ENCODE measurements at places on chromosomes 13 and 19. TPM values are rescaled to one million over a fixed set of nuclear protein-coding genes. Genes with fewer than 3 reads are reported as not detected.

DNA sequence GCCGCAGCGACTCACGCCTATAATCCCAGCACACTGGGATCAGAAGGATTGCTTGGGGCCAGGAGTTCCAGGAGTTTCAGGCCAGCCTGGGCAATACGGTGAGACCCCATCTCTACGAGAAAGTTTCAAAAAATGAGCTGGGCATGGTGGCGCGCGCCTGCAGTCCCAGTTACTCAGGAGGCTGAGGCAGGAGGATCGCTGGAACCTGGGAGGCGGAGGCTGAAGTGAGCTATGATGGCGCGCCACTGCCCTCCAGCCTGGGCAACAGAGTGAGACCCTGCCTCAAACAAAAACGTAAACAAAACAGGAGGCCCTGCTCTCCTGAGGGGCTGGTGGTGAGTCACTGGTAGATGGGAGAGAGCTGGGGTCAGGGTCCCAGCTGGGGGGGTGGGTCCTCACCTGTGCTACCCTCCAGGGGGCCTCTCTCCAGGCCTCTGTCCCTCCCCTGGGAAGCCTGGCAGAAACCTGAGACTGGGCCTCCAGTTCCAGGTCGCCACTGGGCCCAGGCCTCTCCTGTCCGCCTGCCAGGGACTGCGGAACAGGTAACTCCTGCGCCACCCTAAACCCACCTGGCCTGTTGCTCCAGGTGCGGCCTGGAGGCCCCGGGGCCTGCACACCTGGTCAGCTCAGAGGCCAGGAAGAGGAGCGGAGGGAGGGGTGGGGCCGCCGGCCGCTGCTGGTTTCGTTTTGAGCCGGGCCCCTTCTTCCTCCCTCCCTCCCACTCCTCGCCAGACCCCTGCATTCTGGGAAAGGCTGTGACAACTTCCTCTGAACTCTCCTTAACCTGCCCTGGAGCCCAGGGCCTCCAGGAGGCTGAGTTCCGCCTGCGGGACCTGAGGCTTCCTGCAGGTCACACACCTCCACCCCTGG lies 17.2 kb upstream of the ZBTB7A start:
- DNase-seq: no peak
- H3K27ac ChIP-seq: peak overlapping the region; percentile 56
- H3K36me3 ChIP-seq: no peaks in the 10 kb centered on the region

GRCh38 chr13:43776006-43776405 lies 10.8 kb downstream of the ENOX1 start:
- no peak overlapping the region for H3K4me3 ChIP-seq
- DNase-seq: no peak
- no peaks in the 10 kb centered on the region for H3K27me3 ChIP-seq

- peaks cover 10% of the 10 kb centered on the region for H3K36me3 ChIP-seq
- no peaks in the 10 kb centered on the region for H3K27me3 ChIP-seq
- no peak overlapping the region for H3K4me3 ChIP-seq
- H3K4me1 ChIP-seq: no peaks in the 10 kb centered on the region
- DNase-seq: no peak
- H3K27ac ChIP-seq: no peak overlapping the region
Observed at GRCh38 chr19:5253406-5254110, 87.1 kb downstream of the PTPRS start.

DNA sequence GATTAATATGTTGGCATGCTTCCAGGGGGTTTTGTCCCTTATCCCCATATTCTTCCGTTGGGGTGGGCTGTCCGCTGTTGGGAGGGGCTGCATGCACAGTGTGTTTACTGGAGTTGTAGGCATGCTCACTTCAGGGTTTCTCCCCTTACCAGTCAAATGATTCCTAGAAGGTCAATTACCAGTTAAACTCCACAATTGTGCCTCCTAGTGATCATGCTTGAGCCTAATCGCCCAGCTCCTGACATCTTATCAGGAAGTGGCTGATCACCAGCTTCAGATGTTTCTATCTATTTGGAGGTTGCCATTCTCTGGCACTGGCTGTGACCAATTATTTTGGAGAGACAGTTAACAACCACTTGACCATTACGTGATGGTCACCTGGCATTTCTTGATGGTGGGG lies 1090.0 kb downstream of the SLITRK5 start:
- no peaks in the 10 kb centered on the region for H3K36me3 ChIP-seq
- H3K4me3 ChIP-seq: no peak overlapping the region
- no peak for DNase-seq
- no peaks in the 10 kb centered on the region for H3K27me3 ChIP-seq
- no peak overlapping the region for H3K27ac ChIP-seq
- H3K4me1 ChIP-seq: no peaks in the 10 kb centered on the region

DNA sequence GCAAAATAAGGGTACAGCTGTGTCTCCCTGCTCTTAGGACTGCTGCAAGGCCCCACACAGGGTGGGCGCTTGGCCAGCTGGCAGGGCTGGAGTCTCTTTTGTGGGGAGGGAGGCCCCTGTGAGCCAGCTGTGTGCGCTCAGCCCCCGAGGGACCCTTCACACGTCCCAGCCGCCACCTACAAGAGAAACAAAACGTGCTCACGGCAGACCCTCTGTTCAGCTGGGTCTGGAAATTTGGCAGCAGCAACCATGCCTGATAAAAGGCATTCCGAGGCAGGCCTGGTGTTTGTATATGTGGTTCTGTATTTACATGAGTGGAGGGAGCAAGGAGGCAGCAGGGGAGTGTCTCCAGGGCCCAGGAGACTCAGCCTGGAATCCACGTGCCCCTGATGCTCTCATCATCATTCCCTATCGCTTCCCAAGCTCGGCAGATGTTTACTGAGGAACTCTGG lies 49.7 kb downstream of the CRTC1 start:
- no peak overlapping the region for H3K4me3 ChIP-seq
- no peaks in the 10 kb centered on the region for H3K27me3 ChIP-seq
- peaks cover 18% of the 10 kb centered on the region for H3K4me1 ChIP-seq
- no peaks in the 10 kb centered on the region for H3K36me3 ChIP-seq

DNA sequence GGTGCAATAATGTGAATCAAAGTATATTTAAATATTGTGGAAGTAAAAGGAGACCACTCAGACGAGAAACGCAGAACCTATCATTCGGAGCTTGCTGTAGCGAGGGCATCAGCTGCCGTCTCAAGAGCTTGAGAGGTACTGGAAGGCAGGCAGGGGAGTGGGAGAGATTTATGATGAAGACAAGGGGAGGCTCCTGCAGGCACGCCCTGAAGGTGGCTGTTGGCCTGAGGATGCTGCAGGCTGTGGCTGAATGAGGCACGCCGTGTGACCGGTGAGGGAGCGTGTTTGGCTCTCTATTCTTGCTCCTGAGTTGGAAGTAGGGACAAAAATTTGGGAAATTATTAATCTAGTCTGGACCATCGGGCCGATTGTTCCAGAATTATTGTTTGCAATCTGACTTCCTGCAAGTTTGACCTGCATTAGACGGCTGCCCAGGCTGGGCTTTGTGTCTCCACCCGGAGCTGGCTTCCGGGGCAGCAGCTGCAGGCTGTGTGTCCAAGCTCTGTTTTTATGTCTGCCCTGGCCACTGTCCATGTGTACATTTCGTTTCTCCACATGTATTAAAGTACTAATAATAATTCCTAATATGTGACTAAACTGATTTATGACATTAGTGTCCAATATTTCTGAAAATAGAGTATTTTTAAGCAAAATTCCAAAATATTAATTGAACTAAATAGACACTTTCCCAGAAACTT lies 91.1 kb upstream of the ANKRD10 start:
- no peak for DNase-seq
- H3K4me3 ChIP-seq: no peak overlapping the region
- H3K4me1 ChIP-seq: peaks cover 5% of the 10 kb centered on the region
- H3K36me3 ChIP-seq: no peaks in the 10 kb centered on the region

- H3K36me3 ChIP-seq: no peaks in the 10 kb centered on the region
- no peak for DNase-seq
- H3K27me3 ChIP-seq: no peaks in the 10 kb centered on the region
- no peak overlapping the region for H3K27ac ChIP-seq
- H3K4me1 ChIP-seq: no peaks in the 10 kb centered on the region
- no peak overlapping the region for H3K4me3 ChIP-seq
Observed at GRCh38 chr13:29081036-29081435, 260.9 kb downstream of the MTUS2 start.

- no peak for DNase-seq
- H3K4me1 ChIP-seq: no peaks in the 10 kb centered on the region
Observed at GRCh38 chr13:33757713-33758112, 60.2 kb upstream of the RFC3 start.

- no peak overlapping the region for H3K27ac ChIP-seq
- H3K27me3 ChIP-seq: no peaks in the 10 kb centered on the region
- H3K4me3 ChIP-seq: no peak overlapping the region
- H3K36me3 ChIP-seq: no peaks in the 10 kb centered on the region
Observed at GRCh38 chr13:25906191-25906661, 145.6 kb downstream of the SHISA2 start.

DNA sequence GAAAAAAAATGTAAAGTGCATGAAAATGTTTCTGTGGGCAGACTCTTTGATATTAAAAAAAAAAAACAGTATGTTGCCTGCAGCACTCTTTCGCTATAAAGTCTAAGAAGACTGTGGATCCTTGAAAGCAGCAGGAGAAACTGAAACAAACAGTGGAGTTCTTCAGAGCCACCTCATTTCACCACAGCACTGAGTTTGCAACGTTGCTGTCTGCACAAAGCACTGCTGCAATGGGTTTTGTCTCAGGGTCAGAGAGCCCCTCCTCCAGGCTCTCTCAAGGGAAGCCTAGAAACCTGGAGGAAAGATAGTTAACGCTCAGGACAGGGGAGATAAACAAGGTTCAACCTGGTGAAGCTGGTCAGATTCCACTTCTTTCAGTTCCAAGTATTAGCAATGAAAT lies 248.7 kb downstream of the EFNB2 start:
- no peak overlapping the region for H3K27ac ChIP-seq
- H3K36me3 ChIP-seq: no peaks in the 10 kb centered on the region
- H3K4me3 ChIP-seq: no peak overlapping the region
- no peaks in the 10 kb centered on the region for H3K4me1 ChIP-seq
- no peaks in the 10 kb centered on the region for H3K27me3 ChIP-seq
- no peak for DNase-seq

GRCh38 chr19:15452111-15453047 lies 2.6 kb upstream of the WIZ start:
- H3K36me3 ChIP-seq: no peaks in the 10 kb centered on the region
- H3K4me3 ChIP-seq: peak overlapping the region; percentile 45
- peaks cover 30% of the 10 kb centered on the region for H3K4me1 ChIP-seq
- peak overlapping the region; percentile 62 for H3K27ac ChIP-seq
- no peak for DNase-seq
- peaks cover 5% of the 10 kb centered on the region for H3K27me3 ChIP-seq

GRCh38 chr19:53525922-53526321 lies 12.0 kb upstream of the ZNF331 start:
- H3K27ac ChIP-seq: no peak overlapping the region
- H3K36me3 ChIP-seq: no peaks in the 10 kb centered on the region
- H3K4me1 ChIP-seq: peaks cover 6% of the 10 kb centered on the region
- no peaks in the 10 kb centered on the region for H3K27me3 ChIP-seq
- no peak overlapping the region for H3K4me3 ChIP-seq
- no peak for DNase-seq

GRCh38 chr19:47230054-47230920 lies 712 bp downstream of the BBC3 start:
- peak overlapping the region; percentile 94 for H3K4me3 ChIP-seq
- DNase-seq: no peak
- H3K4me1 ChIP-seq: peaks cover 77% of the 10 kb centered on the region

GRCh38 chr19:13920940-13921747 lies 15.1 kb downstream of the CC2D1A start:
- no peak overlapping the region for H3K4me3 ChIP-seq
- H3K36me3 ChIP-seq: peaks cover 48% of the 10 kb centered on the region
- H3K4me1 ChIP-seq: no peaks in the 10 kb centered on the region
- no peaks in the 10 kb centered on the region for H3K27me3 ChIP-seq
- no peak overlapping the region for H3K27ac ChIP-seq

DNA sequence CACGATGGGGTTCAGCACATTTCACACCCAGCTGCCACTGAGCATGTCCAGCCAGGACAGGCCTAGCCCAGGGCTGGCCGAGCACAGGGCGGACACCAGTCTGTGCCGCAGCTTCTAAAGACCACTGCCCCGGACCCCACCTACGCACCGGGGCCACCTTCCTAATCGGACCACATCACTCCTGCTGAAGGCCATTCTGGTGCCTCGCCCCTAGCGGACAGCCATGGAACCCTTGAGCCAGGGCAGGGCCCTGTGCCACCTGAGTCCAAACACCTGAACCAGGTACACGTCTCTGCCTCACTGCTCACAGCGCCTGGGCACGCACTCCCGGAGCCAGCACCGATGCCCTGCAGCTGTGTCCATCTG lies 8.4 kb upstream of the C13orf46 start:
- H3K27ac ChIP-seq: no peak overlapping the region
- no peaks in the 10 kb centered on the region for H3K36me3 ChIP-seq
- H3K4me1 ChIP-seq: peaks cover 9% of the 10 kb centered on the region

DNA sequence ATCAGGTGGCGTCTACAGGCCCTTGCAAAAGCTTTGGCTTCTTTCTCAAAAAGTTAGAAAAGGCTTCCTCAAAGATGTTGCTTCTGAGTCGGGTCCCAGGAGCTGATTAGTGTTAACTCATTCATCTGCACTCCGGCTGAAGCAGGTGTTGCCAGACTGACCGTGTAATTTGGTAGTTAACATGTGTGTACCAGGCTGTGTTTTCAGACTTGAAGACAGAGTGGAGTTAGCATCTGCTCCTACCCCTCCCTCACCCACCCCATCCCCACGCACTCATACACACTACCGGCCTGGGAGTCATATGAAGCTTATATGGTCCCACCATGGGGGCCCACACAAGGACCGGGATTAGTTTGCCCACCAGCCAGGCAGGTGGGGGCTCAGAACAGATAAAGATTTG lies 111.5 kb downstream of the DNAJC15 start:
- no peaks in the 10 kb centered on the region for H3K36me3 ChIP-seq
- no peak overlapping the region for H3K27ac ChIP-seq
- H3K4me3 ChIP-seq: no peak overlapping the region
- no peak for DNase-seq

DNA sequence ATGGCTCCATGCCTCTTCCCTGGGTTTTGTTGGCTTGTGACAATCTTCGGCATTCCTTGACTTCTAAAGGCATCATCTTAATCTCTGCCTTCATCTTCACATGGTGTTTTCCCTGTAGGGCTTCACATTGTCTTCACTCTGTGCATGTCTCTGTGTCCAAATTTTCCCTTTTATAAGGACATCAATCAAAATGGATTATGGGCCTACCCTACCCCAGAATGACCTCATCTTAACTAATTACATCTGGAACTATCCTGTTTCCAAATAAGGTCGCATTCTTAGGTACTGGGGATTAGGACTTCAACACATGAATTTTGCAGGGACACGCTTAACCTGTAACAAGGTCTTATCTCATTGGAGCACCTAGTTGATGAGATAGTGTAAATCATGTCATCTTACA lies 290.3 kb upstream of the KLF12 start:
- H3K4me3 ChIP-seq: no peak overlapping the region
- DNase-seq: no peak
- no peaks in the 10 kb centered on the region for H3K4me1 ChIP-seq

C13orf42 gene
- total RNA-seq: not detected

SLC1A6 gene
- not detected for total RNA-seq

GFY gene
- total RNA-seq: not detected

FFAR3 gene
- total RNA-seq: not detected

GALP gene
- not detected for total RNA-seq

ZNF677 gene
- total RNA-seq: 3.4 TPM

CHAF1A gene
- total RNA-seq: 7.6 TPM

ZNF729 gene
- total RNA-seq: not detected

MAST1 gene
- total RNA-seq: 0.42 TPM

F2RL3 gene
- total RNA-seq: 0.79 TPM

ZNF470 gene
- 1.6 TPM for total RNA-seq

CEBPA gene
- 33.5 TPM for total RNA-seq
